Naive thymus-derived CD8-positive, alpha-beta T cell (primary cell): ENCODE measurements at places on chromosomes 2 and 18. TPM values are rescaled to one million over a fixed set of nuclear protein-coding genes. Genes with fewer than 3 reads are reported as not detected.

RTN4 gene
- polyA plus RNA-seq, result 77.1 TPM

COL4A4 gene
- polyA plus RNA-seq, result 0.05 TPM

NPPC gene
- polyA plus RNA-seq, result 0.27 TPM

CNGA3 gene
- polyA plus RNA-seq, result not detected

CD28 gene
- 29.3 TPM for polyA plus RNA-seq

ECEL1 gene
- polyA plus RNA-seq, result not detected

CHAC2 gene
- 5.4 TPM for polyA plus RNA-seq

ENOSF1 gene
- 8.2 TPM for polyA plus RNA-seq

LIMS2 gene
- 3.4 TPM for polyA plus RNA-seq

HOXD4 gene
- not detected for polyA plus RNA-seq

LHCGR gene
- not detected for polyA plus RNA-seq

ANO7 gene
- polyA plus RNA-seq, result not detected

GRCh38 chr2:121521359-121521758, 9.3 kb upstream of the RNU4ATAC start:
- H3K4me1 ChIP-seq, result peaks cover 4% of the 10 kb centered on the region
- no peaks in the 10 kb centered on the region for H3K27me3 ChIP-seq
- no peak for DNase-seq
- no peak overlapping the region for H3K27ac ChIP-seq
- no peak overlapping the region for H3K4me3 ChIP-seq
- peaks cover 79% of the 10 kb centered on the region for H3K36me3 ChIP-seq

- no peak overlapping the region for H3K4me3 ChIP-seq
- no peak overlapping the region for H3K27ac ChIP-seq
- no peak for DNase-seq
- no peaks in the 10 kb centered on the region for H3K36me3 ChIP-seq
- H3K4me1 ChIP-seq, result no peaks in the 10 kb centered on the region
- peaks cover 7% of the 10 kb centered on the region for H3K27me3 ChIP-seq
These were observed 131.8 kb upstream of the HS6ST1 start for GRCh38 chr2:128450211-128451024.

- no peak overlapping the region for H3K4me3 ChIP-seq
- no peak overlapping the region for H3K27ac ChIP-seq
- DNase-seq, result peak; percentile 44
- peaks cover 7% of the 10 kb centered on the region for H3K27me3 ChIP-seq
- H3K36me3 ChIP-seq, result no peaks in the 10 kb centered on the region
These were observed 48.2 kb upstream of the PAPOLG start for GRCh38 chr2:60707750-60708371.

- H3K4me1 ChIP-seq, result no peaks in the 10 kb centered on the region
- H3K27ac ChIP-seq, result no peak overlapping the region
- H3K4me3 ChIP-seq, result no peak overlapping the region
These were observed 79.8 kb downstream of the LONRF2 start for GRCh38 chr2:100242476-100242875.

DNA sequence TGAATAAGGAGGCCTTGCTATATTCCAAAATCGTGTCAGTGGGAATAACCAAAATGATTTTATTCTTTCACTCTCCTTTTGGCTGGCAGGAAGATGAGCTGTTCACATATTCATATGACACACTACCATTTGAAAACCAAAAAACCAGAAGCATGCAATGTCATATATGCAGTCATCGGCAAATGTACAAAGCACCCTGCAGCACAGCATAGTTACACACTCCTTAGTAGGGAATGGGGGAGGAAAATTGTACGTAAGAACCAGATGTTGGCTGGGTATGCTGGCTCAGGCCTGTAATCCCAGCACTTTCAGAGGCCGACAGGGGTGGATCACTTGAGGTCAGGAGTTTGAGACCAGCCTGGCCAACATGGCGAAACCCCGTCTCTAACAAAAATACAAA, 176.6 kb downstream of the GFPT1 start:
- H3K27ac ChIP-seq, result no peak overlapping the region
- peaks cover 1% of the 10 kb centered on the region for H3K27me3 ChIP-seq
- DNase-seq, result no peak
- no peak overlapping the region for H3K4me3 ChIP-seq
- H3K4me1 ChIP-seq, result no peaks in the 10 kb centered on the region

- no peaks in the 10 kb centered on the region for H3K27me3 ChIP-seq
- H3K4me3 ChIP-seq, result no peak overlapping the region
- H3K36me3 ChIP-seq, result no peaks in the 10 kb centered on the region
- no peaks in the 10 kb centered on the region for H3K4me1 ChIP-seq
- DNase-seq, result no peak
These were observed 204.2 kb upstream of the CDH20 start for GRCh38 chr18:61129001-61129400.

DNA sequence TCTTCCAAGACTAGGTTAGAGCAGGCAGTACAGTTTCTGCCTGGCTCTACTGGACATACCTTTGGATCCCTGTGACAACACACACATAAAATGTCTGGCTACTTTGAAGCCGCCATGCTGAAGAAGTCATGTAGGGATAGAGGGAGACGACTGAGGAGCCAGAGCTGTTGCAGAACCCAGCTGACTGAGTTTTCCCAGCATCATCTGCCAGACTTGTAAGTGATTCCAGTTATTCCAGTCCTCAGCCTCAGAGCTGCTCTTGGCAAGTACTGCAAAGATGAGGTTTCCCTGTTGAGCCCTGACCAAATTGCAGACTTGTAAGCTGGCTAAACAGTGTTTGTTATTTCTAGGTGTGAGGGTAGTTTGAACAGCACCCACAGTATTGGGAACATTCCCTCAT, 31.5 kb upstream of the TSPYL6 start:
- H3K27me3 ChIP-seq, result no peaks in the 10 kb centered on the region
- no peak overlapping the region for H3K27ac ChIP-seq
- H3K36me3 ChIP-seq, result peaks cover 8% of the 10 kb centered on the region
- H3K4me3 ChIP-seq, result no peak overlapping the region
- H3K4me1 ChIP-seq, result no peaks in the 10 kb centered on the region

GRCh38 chr18:59062643-59063006, 77.1 kb upstream of the SEC11C start:
- no peak for DNase-seq
- H3K4me3 ChIP-seq, result no peak overlapping the region
- H3K4me1 ChIP-seq, result no peaks in the 10 kb centered on the region
- H3K36me3 ChIP-seq, result no peaks in the 10 kb centered on the region
- H3K27me3 ChIP-seq, result peaks cover 31% of the 10 kb centered on the region

DNA sequence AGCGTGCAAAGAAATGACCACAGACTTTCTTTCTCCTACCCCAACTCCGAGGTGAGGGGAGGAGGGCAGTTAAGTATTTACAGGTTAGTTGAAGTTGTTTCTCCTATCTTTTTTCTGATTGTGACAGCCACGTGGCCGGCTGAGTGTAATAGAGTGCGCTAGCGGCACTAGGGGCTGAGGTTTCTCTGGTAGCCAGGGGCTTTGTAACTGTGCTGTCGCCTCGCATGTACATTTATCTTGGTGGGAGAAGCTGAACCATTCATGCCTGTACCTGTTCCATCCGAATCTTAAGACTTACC, 214.1 kb upstream of the STON1 start:
- peak; percentile 40 for DNase-seq
- H3K27ac ChIP-seq, result peak overlapping the region; percentile 97
- no peaks in the 10 kb centered on the region for H3K27me3 ChIP-seq
- H3K4me1 ChIP-seq, result peaks cover 23% of the 10 kb centered on the region

- no peaks in the 10 kb centered on the region for H3K36me3 ChIP-seq
- no peak overlapping the region for H3K4me3 ChIP-seq
- peaks cover 14% of the 10 kb centered on the region for H3K4me1 ChIP-seq
- no peak for DNase-seq
- H3K27me3 ChIP-seq, result no peaks in the 10 kb centered on the region
These were observed 12.8 kb upstream of the ALPP start for GRCh38 chr2:232365621-232366321.

- DNase-seq, result no peak
- no peak overlapping the region for H3K27ac ChIP-seq
- H3K36me3 ChIP-seq, result peaks cover 47% of the 10 kb centered on the region
- peaks cover 37% of the 10 kb centered on the region for H3K4me1 ChIP-seq
These were observed 19.5 kb downstream of the RALBP1 start for GRCh38 chr18:9494778-9495331.

GRCh38 chr2:144924827-144925226, 404.9 kb upstream of the ZEB2 start:
- DNase-seq, result no peak
- peaks cover 2% of the 10 kb centered on the region for H3K27me3 ChIP-seq
- H3K4me3 ChIP-seq, result no peak overlapping the region

- peaks cover 5% of the 10 kb centered on the region for H3K4me1 ChIP-seq
- H3K36me3 ChIP-seq, result no peaks in the 10 kb centered on the region
These were observed 45.2 kb upstream of the MAPRE3 start for GRCh38 chr2:26925100-26925791.

- peaks cover 18% of the 10 kb centered on the region for H3K27me3 ChIP-seq
- H3K27ac ChIP-seq, result no peak overlapping the region
- no peak overlapping the region for H3K4me3 ChIP-seq
- H3K4me1 ChIP-seq, result peaks cover 18% of the 10 kb centered on the region
- H3K36me3 ChIP-seq, result no peaks in the 10 kb centered on the region
These were observed 1.8 kb upstream of the CXCR2 start for GRCh38 chr2:218123986-218124385.

GRCh38 chr2:127448526-127448925, 30.3 kb downstream of the PROC start:
- H3K36me3 ChIP-seq, result peaks cover 24% of the 10 kb centered on the region
- DNase-seq, result no peak
- no peak overlapping the region for H3K27ac ChIP-seq
- H3K27me3 ChIP-seq, result no peaks in the 10 kb centered on the region
- peaks cover 1% of the 10 kb centered on the region for H3K4me1 ChIP-seq
- H3K4me3 ChIP-seq, result no peak overlapping the region

GRCh38 chr2:158745067-158745865, 49.9 kb upstream of the DAPL1 start:
- H3K4me1 ChIP-seq, result no peaks in the 10 kb centered on the region
- H3K36me3 ChIP-seq, result no peaks in the 10 kb centered on the region
- peak; percentile 17 for DNase-seq
- no peak overlapping the region for H3K27ac ChIP-seq

DNA sequence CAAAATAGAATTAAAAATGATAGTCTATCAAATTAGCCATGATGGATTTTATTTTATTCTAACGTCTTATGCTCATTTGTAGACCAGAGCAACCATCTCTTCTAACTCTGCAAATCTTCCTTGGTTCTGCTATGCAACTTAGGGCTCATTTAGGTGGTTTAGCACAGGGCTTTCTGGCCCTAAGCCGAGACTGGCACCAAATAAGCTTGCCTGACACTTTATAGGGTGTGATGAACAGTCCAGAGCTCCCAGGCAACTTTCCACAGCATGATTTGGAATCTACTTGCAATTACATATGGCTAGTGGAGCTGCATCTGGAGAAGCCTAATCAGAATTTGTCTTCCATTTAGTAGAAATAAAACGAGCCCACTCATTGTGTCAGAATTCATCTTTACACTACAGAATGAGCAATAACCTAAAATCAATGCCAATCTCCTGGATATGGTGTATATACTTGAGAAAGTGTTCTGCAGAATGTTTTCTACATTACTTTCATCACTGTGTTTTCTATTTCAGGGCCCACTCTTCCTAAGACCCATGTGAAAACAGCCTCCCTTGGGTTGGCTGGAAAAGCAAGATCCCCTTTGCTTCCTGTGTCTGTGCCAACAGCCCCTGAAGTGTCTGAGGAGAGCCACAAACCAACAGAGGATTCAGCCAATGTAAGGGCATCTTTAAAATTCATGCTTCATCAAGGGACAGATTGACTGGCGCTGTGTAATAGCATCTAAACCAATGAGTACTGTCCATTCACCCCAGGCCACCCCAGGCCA, 698.2 kb downstream of the MBD2 start:
- no peak overlapping the region for H3K4me3 ChIP-seq
- no peaks in the 10 kb centered on the region for H3K27me3 ChIP-seq

- DNase-seq, result no peak
- H3K27me3 ChIP-seq, result no peaks in the 10 kb centered on the region
- H3K4me1 ChIP-seq, result peaks cover 32% of the 10 kb centered on the region
- H3K4me3 ChIP-seq, result no peak overlapping the region
- peaks cover 6% of the 10 kb centered on the region for H3K36me3 ChIP-seq
These were observed 22.6 kb downstream of the ROCK2 start for GRCh38 chr2:11321847-11322246.

DNA sequence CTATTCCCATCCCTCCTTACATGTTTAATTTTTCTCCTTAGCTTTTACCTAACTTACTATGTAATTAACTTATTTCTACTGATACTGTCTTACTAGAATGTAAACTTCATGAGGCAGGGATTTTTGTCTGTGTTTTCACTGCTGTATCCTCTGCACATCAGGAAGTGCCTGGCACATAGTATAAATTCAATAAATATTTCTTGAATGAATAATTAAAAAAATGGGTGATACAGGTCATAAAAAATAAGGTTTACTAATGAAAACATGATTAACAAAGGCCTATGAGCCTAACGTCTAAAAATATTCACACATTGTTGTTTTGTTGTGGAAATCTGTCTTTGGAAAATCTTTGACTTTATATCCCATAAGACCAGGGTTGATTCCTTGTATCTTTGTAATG, 4.5 kb downstream of the RBKS start:
- H3K4me1 ChIP-seq, result peaks cover 22% of the 10 kb centered on the region
- no peak overlapping the region for H3K4me3 ChIP-seq
- H3K36me3 ChIP-seq, result no peaks in the 10 kb centered on the region
- H3K27ac ChIP-seq, result no peak overlapping the region
- no peak for DNase-seq
- H3K27me3 ChIP-seq, result peaks cover 2% of the 10 kb centered on the region
